ENCODE measurements at places on chromosomes 3 and 15. TPM values are rescaled to one million over a fixed set of nuclear protein-coding genes. Genes with fewer than 3 reads are reported as not detected.

Gene TMEM158
- 2.5 TPM for total RNA-seq

Gene AADACL2
- total RNA-seq: not detected

Gene DPP8
- 45.9 TPM for total RNA-seq

Gene TM4SF1
- 981 TPM for total RNA-seq

Gene EFCC1
- not detected for total RNA-seq

Gene TRH
- total RNA-seq: not detected

Gene ITGA11
- total RNA-seq: not detected

Gene COLQ
- 1.7 TPM for total RNA-seq

Gene ETV5
- total RNA-seq: 95.9 TPM

Gene CCR1
- 0.87 TPM for total RNA-seq

Gene FAM107A
- not detected for total RNA-seq

Data from Calu3 (cell line).